Stimulated activated CD8-positive, alpha-beta memory T cell treated with anti-CD3 and anti-CD28 coated beads, Interleukin-7, amount 100 ng/mL, for 1 hour (primary cell): ENCODE measurements at places on chromosomes 1 and 21.

GRCh38 chr1:32639489-32640075 is 10.8 kb downstream of the ZBTB8OS start:
- DNase-seq: no peak

- DNase-seq: no peak
Measured at GRCh38 chr1:46767649-46768282, 31.1 kb upstream of the CYP4B1 start.

DNA sequence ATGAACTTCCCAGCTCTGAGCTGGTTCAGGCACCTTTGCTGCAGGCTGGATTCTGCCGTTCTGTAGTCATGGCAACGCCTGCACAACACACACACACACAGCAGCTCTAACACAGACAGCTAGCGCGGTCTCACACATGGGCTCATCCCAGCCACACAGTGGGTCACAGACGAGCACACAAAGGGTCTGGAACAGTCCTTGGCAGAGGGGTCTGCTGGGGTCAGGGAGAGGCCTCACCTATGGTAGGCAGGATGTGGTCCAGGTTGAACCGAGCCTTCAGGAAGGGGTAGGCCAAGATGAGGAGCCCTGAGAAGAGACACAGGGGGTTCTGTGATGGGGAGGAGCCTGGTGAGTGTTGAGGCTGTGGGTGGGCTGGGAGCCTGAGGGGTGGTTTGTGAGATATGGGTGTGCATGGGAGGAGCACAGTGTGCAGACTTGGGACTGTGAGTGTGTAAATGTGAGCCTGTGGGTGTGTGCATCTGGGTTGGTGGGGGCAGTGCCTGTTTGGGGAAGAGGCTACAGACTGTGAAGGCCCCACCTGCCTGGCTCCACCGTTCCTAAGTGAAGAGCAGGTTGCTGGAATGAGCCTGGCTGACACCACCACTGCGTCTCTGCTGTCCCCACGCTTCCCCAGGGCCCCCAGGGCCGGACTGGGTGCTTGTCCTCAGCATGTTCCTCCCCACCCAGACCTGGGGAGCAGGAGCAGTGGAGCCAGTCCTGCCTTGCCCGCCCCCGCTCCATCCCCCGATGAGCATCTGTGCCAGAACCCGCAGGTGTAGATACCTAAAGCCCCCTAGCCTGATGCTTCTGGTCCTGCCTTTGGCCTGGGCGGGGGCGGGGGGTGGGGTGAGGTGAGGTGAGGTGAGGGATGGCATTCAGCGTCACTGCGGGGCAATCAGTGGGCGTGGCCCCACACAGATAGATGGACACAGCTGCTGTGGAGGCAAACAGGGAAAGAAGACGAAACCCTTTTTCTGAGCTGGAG is 1.5 kb downstream of the KNCN start:
- DNase-seq: no peak

- no peak for DNase-seq
Measured at GRCh38 chr1:71054281-71054731, 6.7 kb upstream of the PTGER3 start.

DNA sequence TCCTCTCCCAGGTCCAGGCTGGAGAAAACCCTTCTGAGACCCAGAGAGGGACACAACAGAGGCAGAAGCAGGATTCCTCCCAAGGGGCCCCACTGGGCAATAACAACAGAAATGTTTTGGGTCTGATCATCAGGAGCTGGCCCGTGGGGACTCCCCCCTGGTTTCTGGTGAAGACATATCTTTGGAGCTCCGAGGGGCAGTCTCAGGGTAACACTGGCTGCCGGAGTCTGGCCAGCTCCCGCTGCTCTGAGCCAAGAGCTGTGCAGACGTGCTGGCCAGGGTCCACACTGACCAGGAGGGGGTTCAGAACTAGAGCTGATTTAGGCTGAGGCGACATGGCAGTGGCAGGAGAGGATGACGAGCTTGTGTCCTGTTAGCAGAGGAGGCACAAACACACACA is 13.1 kb downstream of the ECE1 start:
- no peak for DNase-seq
